Vagina (tissue), 2 donors: ENCODE measurements at places on chromosomes 4 and X. TPM values are rescaled to one million over a fixed set of nuclear protein-coding genes. Genes with fewer than 3 reads are reported as not detected.

The SYP gene
- 11.0 TPM for total RNA-seq

The CFAP299 gene
- total RNA-seq, result not detected

The USP17L28 gene
- total RNA-seq, result not detected

The ZNF711 gene
- 2.2 TPM for total RNA-seq

DNA sequence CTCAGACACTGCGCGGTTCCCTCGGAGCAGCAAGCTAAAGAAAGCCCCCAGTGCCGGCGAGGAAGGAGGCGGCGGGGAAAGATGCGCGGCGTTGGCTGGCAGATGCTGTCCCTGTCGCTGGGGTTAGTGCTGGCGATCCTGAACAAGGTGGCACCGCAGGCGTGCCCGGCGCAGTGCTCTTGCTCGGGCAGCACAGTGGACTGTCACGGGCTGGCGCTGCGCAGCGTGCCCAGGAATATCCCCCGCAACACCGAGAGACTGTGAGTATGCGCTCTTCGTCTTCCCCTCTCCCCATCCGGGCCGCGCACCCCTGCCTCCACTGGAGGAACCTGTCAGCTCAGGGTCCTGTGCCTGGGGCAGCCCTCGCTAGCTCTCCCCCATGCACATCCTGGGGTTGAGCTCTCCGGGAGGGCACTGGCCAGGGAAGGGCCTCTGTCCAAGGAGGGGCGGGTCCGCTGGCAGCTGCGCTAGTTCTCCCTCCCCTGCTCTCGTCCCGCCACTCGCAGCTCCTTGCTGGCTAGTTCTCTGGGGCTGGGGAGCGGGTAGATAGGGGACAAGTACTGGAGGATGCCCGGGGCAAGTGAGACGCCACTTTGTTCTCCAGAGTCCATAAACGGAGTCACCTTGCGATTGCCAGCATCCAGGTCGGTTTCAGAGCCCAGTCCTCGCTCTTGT lies 2.2 kb downstream of the SLIT2 start:
- DNase-seq, result no peak
- no peaks in the 10 kb centered on the region for H3K36me3 ChIP-seq
- H3K27me3 ChIP-seq, result no peaks in the 10 kb centered on the region
- peak overlapping the region; percentile 59 for H3K4me3 ChIP-seq

- H3K36me3 ChIP-seq, result no peaks in the 10 kb centered on the region
- no peaks in the 10 kb centered on the region for H3K27me3 ChIP-seq
- no peak overlapping the region for H3K4me3 ChIP-seq
- DNase-seq, result no peak
Measured at GRCh38 chr4:177901786-177902185, 459.5 kb upstream of the AGA start.

DNA sequence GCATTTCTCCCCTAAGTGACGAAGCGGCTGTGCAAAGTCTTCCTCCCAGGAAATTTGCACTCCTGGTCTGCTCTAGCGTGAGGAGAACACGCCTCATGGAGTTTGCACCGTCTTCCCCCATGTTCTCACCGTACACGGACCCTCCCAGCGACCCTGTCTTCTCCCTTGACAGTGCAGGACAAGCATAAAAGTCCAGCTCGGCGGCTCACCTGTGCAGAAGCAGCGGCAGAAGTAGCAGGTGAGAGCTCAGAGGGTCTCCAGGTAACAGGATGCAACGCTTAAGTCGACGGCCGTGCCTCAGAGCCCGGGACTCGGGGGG lies 314 bp downstream of the P2RY8 start:
- no peaks in the 10 kb centered on the region for H3K4me1 ChIP-seq
- H3K36me3 ChIP-seq, result no peaks in the 10 kb centered on the region
- H3K27me3 ChIP-seq, result no peaks in the 10 kb centered on the region
- H3K4me3 ChIP-seq, result peak overlapping the region; percentile 31
- no peak overlapping the region for H3K27ac ChIP-seq

GRCh38 chrX:44747969-44748368 lies 95.9 kb upstream of the DUSP21 start:
- no peak for DNase-seq
- no peak overlapping the region for H3K4me3 ChIP-seq
- H3K27ac ChIP-seq, result no peak overlapping the region
- no peaks in the 10 kb centered on the region for H3K27me3 ChIP-seq
- no peaks in the 10 kb centered on the region for H3K4me1 ChIP-seq
